Eye (tissue), 1 donor: ENCODE measurements at places on chromosomes 4 and X.

DNA sequence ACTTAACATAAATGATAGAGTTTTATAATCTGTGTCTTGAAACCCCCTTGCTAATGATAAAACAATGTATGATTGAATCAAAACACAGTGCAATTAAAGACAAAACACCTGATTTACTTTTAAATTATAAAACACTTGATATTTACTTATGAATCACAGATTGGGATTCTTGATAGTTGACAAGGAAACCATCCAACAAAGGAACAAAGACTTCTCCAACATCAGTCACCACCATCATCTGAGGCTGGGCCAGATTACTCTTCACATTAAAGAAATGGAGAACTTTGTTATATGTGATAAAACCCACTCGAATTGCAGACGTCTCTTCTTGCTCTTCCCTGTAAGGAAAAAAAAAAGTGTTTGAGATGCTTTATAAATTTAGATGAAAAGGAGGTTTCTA, 67.4 kb downstream of the METTL14 start:
- DNase-seq: no peak

- DNase-seq: no peak
Observed at GRCh38 chr4:14018191-14018853, 390.8 kb upstream of the BOD1L1 start.

DNA sequence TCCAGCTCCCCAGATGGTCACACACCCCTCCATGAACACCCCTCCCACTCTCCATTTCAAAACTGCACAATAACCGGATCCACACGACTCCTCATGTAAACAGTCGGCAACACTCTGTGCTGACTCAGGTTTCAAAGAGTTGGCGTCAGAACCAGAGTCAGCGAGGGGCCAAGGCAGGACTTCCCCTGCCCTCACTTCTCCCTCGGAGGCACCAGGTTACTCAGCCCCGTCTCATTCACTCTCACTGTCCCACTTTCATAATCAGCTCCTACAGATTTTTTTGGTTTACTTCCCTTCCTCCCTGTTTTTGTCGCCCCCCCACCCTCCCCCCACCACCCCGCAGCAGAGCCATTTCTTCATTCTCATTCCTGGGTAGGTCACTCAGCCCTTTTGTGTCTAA, 2.7 kb upstream of the TIMP1 start:
- DNase-seq: no peak

- peak; percentile 18 for DNase-seq
Observed at GRCh38 chr4:133483600-133484246, 334.6 kb downstream of the PCDH10 start.

DNA sequence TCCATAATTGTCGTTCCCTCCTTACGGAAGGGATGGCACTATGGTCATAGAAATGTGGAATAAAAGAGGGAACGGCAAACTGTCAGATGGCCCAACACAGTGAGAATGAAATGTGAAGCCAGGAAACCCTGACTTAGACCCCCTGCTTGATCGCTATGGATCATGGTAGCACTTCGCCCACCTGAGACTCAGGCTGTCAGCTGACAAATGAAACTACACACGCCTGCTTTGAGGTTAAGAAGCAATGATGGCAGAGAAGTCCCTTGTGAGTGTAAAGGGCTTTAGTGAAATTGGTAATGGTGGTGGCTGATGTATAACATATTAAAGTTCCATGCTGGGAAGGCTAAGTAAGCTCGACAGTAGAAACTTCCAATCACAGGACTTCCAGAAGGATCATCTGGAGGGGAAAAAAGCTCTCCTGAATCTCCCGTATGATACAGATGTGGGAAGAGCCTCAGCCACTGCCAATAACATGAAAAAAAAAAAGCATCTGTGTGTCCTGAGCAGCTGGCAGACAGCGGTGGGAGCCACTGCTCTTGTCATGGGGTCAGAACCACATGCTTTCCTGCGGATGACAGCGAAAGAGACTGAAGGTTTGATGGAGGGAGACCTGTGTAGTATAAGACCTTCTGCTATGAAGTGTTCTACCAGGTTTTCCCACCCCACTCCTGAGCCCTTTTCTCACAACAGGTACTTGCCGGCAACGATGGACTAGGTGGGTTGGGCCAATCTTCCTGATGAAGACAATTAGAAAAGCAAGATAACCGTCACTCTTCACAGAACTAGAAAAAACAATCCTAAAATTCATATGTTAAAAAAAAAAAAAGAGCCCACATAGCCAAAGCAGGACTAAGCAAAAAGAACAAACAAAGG, 107.6 kb downstream of the AFAP1 start:
- no peak for DNase-seq

DNA sequence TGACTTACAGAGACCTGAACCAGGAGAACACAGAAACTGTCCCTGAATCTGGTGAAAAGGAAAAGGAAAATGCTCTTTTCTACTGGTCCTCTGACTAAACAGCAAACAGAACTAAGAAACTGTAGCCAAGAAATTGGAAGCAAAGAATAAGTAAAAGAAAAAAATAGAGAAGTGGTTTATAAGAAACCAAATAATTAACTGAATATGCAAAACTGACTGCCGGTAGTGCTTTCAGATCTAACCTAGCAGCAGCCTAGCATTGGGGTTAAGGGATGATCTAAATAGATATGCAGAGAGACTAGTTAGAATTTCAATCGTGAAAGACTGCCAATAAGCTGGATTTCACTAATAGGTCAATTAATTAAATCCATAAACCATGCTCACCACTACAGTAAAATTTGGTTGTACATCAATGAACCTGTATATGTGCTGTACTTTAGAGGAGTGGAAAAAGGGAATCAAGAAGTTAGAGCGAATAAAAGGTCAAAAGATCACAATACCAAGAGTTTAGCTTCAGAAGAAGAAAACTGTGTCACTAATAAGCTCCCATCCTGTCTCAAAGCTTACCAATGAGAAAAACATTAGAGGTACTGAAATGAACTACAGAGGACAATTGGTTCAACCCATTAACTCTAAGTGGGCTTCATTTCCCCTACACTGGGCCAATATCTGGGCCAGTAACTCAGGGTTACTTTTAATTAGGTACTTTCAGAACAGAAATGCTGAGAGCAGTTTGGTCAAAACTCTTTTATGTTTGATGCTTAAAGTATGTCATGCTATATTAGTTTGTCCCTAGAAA, 53.6 kb downstream of the KLHL13 start:
- DNase-seq: no peak

DNA sequence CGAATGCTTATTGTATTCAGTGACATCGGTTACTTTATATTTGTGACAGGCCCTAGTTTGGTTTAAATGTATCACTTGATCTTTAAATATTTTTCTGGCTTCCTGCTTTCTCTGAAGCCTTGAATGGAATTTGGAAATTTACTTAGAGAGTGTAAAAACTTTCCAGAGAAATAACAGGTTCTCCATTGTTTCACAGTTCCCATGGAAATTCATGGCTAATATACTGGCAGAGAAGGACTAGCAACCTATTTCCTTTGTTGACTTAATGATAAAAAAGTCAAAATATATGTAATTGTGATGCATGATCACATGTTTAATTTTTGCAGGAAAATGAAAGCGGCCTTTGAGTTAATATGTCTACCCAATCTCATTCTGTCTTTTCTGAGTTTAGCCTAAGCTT, 13.2 kb downstream of the NEIL3 start:
- no peak for DNase-seq

DNA sequence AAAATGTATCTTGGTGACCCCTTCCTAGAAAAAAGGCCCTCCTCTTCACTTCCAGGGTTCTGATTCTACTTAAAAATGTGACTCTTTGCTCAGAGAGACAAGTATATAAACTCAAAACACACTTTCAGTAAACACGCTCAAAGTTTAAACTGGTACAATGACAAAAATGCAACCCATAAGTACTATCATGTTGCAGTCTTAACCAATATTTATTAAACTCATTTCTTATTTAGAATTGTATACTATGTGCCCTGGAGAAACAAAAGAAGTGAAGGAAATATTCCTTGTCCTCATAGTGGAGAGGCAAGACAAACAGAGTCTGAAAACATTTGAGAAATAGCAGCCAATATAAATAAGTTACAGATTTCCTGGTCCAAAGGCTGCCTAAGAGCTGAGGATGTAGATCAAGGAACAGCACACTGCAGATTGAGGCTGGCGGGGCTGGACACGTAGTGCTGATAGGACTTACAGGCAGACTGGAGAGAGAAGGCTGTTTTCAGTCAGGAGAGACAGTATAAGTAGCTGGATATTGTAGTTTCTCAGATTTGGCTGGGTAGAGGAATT, 39.1 kb upstream of the ANXA3 start:
- no peak for DNase-seq

DNA sequence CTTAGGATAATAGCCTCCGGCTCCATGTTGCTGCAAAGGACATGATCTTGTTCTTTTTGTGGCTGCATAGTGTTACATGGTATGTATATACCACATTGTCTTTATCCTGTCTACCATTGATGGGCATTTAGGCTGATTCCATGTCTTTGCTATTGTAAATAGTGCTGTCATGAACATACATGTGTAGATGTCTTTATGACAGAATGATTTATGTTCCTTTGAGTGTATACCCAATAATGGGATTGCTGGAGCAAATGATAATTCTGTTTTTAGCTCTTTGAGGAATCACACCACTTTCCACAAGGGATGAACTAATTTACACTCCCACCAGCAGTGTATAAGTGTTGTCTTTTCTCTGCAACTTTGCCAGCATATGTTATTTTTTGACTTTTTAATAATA, 4.6 kb downstream of the RAB33B start:
- DNase-seq: no peak

- peak; percentile 29 for DNase-seq
Observed at GRCh38 chr4:145177906-145178538, 2.4 kb downstream of the OTUD4 start.
